ENCODE measurements at places on chromosomes 5 and 9. TPM values are rescaled to one million over a fixed set of nuclear protein-coding genes. Genes with fewer than 3 reads are reported as not detected.

Gene RGS14
- 6.1 TPM for total RNA-seq

DNA sequence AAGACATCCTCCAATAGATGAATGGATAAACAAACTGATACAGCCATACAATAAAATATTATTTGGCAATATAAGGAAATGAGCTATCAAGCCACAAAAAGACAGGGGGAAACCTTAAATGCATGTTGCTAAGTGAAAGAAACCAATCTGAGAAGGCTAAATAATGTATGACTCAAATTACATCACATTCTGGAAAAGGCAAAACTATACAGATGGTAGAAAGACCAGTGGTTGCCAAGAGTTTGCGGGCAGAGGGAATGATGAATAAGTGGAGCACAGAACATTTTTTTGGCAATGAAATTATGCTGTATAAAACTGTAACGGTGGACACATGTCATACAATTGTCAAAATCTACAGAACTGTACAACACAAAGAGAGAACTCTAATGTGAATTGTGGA, 63.3 kb downstream of the CSF2 start:
- DNase-seq = no peak

DNA sequence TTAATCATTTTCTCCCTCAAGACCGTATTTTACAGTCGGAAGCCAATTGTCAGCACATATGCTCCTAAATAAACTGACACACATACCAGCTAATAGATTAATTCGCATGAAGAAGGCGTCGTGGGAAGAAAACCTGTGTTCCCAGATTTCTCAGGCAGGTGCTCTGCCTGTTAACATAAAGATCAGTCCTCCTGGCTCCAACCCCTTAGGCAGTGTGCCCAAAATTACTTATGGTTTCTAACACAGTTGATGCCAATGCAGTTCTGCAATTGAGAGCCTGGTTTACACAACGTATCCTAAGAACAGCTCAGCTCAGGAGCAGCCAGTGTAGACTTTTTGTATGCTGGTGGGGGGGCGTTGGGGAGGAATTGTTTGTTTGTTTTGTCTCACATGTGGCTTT, 208.3 kb downstream of the ENC1 start:
- DNase-seq = no peak

GRCh38 chr5:6803981-6804550, 90.8 kb downstream of the TENT4A start:
- no peak for DNase-seq

GRCh38 chr5:153827397-153827796, 211.3 kb downstream of the FAM114A2 start:
- no peak for DNase-seq

DNA sequence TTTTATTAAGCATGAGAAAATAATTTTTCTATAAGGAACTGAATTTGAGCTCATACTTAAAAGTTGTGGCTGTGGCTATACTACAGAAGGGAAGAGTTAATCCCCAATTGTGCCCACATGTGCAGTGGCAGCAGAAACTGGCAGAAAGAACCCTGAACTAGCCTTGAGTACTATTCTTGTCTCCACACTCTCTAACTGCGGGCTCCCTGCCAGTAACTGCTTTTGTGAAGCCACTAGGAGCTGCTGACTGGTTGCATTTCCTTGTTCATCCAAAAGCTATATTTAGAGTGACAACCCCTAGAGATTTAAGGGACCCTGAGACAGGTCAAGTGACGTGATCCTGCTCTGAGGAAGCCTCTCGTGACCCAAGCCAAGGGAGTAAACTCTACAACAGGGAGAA, 238.6 kb downstream of the ELAVL2 start:
- DNase-seq = peak; percentile 82

GRCh38 chr9:35070823-35071813, 1.3 kb downstream of the VCP start:
- no peak for DNase-seq
